ENCODE measurements at places on chromosomes 2 and 18.
A peak's percentile ranks its signal among the peaks of the same experiment; 100 is the strongest.

- DNase-seq = peak; percentile 27
Measured at GRCh38 chr2:240983361-240983995, 14.9 kb upstream of the SNED1 start.

DNA sequence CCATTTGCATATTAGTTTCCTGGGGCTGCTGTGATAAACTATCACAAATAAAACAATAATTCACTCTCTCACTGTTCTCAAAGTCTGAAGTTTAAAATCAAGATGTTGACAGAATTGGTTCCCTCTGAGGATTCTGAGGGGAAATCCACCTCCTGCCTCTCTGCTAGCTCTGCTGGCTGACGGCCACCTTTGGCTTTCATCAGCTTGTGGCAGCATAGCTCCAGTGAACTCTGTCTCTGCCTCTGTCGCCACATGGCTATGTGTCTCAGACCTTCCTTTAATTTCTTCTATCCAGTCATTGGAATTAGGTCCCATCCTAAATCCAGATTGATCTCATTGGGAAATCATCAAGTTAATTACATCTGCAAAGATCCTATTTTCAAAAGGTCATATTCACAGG lies 38.9 kb upstream of the TRIM43 start:
- no peak for DNase-seq

GRCh38 chr2:223523551-223524001 lies 78.6 kb downstream of the SCG2 start:
- no peak for DNase-seq

DNA sequence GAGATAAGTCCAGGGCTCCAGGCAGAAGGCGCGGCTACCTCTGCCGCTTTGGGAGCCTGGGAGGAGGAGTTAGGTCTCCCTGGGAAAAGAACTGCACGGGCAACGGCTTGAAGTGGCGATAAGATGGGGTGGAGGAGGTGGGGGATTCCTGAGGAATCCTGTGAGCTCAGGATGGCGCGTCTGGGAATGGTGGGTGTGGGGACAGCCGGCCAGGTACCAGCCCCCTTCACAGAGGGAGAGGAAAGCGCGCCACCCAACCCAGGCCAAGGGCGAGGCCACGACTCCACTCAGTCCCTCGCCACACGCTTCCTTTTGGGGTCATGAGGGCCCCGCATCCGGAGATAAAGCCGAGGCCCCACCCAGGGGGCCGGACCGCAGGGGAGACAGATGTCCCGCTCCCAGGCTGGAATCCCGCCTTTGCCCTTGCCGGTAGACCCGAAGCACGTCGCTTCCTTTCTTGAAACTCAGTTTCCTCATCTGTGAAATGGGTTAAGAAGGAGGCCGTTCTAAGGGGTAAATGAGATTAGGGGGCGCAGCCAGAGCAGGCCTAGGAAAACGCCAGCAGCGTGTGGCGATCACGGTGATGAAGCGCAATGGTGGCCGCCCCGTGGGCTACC lies 1.7 kb upstream of the CTDSP1 start:
- DNase-seq = peak; percentile 60

GRCh38 chr2:199977984-199978415 lies 22.6 kb downstream of the MAIP1 start:
- no peak for DNase-seq

DNA sequence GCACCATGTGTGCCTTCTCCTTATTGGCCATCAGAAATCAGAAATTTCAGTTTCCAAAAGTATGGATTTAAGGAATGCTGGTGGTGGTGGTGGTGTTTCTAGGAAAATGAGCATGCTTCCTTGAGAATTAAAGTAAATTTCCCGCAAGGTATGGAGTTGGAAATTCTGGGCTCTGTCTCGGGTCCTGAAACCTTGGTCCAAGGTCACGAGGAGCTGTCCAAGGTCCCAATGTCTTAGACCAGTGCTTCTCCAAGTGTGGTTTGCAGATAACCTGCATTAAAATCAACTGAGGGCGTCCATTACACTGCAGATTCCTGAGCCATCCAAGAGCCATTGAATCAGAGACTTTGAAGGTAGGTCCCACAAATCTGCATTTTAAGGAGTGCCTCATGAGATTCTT lies 210.9 kb upstream of the PKDCC start:
- DNase-seq = no peak

DNA sequence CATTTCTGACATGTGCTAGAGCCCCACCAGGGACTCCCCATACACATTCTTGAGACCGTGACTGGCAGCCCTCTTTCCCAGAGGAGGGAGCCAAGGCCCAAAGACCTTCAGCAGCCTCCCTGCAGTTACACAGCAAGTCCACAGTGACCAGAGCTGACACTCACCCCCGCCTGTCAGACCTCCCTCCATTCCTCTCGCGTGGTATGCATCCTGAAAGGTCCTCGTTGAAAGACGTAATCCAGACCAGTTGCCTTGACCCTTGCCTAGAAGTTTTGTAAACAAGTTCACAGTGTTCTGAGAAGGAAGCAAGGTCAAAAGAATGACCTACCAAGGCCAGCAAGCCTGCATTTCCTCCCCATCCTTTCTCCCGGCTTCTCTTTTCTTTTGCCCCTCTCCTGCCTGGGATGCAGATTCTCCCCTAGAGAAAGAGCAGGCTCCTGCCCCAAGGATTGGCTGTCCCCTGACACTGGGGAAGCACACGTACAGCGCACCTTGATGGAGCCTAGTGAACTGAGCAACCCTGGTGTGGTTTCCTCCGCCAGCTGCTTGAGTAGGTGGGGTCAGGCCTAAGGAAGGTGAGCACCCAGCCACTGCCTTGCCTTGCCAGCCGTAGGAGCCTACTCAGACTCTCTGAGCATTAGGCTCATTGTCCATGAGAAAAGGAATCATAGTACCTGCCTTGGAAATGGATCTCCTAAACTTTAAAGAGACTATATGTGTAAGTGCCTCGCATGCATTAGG lies 18.3 kb downstream of the TRIB2 start:
- no peak for DNase-seq

- DNase-seq = no peak
Measured at GRCh38 chr2:200624658-200625057, 38.8 kb downstream of the AOX1 start.

DNA sequence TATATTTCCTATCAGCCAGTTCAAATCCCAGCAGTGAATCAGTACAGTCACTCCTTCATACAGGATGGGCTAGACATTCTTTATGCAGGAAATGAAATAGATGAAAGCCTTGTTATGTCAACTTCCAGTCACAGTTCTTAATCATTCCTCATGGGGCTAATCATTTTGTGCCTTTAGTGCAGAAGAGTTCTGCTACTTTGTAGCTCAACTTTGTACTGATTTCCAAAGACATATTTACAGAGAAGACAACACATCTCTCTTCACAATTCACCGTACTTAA lies 593.9 kb upstream of the NETO1 start:
- no peak for DNase-seq

GRCh38 chr2:88885275-88885674 lies 193.8 kb downstream of the RPIA start:
- DNase-seq = no peak

- no peak for DNase-seq
Measured at GRCh38 chr2:225233234-225233633, 166.3 kb upstream of the NYAP2 start.

GRCh38 chr2:172336681-172337080 lies 90.7 kb upstream of the ITGA6 start:
- DNase-seq = no peak

DNA sequence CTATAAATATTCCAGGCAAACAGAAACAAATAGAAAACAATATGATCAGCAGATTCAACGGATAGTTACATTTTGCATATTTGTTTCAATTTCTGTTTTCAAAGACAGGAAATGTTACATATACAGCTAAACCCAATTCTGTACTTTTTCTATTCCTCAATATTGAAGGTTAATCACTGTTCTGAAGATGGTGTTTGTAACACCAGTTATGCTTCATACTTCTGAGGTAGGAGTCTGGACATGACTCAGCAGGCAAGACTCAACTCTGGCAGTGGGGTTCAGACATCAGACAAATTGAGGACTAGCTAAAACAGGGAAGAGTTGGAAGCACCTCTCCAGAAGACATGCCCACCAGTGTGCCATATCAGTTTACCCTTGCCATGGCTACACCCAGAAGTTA lies 16.6 kb downstream of the SERPINB13 start:
- DNase-seq = no peak

GRCh38 chr18:48023334-48024008 lies 93.0 kb upstream of the SMAD2 start:
- no peak for DNase-seq

DNA sequence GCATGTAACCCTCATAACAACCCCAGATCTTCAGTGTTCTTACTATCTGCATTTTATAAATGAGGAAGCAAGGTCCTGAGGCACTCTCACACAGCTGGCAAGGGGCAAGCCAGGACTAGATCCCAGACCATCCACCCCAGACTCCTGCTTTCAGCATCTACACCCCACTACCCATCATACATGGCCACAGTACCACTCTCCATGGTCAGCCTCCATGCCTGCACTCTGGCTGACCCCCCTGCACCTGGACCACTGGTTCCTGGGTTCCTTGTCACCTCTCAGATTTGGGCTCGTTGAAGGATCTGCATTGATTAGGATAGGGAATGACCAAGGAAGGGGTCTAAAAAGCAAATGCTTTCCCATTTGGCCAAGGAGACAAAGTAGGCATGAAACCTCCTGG lies 36.0 kb upstream of the TEX51 start:
- no peak for DNase-seq

DNA sequence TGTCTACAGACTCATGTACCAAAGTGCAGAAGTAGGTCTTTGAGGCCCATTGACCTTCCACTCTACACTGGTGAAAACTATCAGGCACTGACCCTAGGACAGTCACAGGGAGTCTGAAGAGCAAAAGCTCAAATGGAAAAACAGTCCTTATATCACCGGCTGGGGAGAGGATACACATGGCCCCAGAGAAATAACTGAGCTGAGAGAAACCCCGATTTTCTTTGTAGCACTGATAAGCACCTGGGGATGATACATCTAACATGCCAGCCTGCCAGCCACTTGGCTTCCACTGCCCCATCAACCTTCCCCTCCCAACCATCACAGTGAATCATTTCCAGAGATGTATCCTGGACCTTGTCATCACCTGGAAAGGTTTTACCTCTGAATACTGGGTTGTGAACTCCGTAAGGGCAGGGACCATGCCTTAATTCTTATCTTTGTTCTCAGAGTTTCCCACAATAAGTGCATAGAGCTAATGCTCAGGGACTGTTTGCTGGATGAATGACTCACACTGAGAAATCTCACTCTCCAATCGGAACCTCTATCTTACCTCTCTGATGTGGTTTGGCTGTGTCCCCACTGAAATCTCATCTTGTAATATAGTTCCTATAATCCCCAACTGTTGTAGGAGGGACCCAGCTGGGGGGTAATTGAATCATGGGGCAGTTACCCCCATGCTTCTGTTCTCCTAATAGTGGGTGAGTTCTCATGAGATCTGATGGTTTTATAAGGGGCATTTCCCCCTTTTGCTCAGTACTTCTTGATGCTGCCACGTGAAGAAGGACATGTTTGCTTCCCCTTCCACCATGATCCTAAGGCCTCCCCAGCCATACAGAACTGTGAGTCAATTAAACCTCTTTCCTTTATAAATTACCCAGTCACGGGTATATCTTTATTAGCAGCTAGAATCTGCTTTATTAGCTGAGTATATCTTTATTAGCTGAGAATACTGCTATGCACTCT lies 37.1 kb downstream of the EVA1A start:
- no peak for DNase-seq

- DNase-seq = no peak
Measured at GRCh38 chr2:225326969-225327368, 72.5 kb upstream of the NYAP2 start.

GRCh38 chr2:82795446-82795845 lies 1663.6 kb downstream of the SUCLG1 start:
- no peak for DNase-seq

GRCh38 chr2:229849073-229849472 lies 72.7 kb downstream of the TRIP12 start:
- DNase-seq = no peak

DNA sequence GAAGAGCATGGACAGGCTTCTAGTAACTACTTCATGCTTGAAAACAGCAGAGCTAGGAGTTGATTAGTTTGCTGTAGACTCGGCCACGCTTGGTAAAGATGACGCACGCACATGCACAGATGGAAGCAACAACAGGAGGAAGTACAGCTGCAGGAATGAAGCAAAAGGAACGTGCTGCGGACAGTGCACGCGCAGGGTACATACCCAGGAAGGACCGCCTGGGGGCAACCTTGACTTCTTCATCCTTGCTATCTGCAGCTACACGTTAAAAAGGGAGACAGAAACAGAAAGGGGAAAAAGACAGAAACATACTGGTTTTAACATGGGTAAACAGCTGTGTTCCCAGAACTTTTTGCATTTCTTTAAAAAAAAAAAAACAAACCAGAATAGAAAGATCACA lies 17.7 kb downstream of the SLC66A2 start:
- DNase-seq = no peak

GRCh38 chr2:218964041-218964771 lies 4.7 kb downstream of the CDK5R2 start:
- DNase-seq = no peak

DNA sequence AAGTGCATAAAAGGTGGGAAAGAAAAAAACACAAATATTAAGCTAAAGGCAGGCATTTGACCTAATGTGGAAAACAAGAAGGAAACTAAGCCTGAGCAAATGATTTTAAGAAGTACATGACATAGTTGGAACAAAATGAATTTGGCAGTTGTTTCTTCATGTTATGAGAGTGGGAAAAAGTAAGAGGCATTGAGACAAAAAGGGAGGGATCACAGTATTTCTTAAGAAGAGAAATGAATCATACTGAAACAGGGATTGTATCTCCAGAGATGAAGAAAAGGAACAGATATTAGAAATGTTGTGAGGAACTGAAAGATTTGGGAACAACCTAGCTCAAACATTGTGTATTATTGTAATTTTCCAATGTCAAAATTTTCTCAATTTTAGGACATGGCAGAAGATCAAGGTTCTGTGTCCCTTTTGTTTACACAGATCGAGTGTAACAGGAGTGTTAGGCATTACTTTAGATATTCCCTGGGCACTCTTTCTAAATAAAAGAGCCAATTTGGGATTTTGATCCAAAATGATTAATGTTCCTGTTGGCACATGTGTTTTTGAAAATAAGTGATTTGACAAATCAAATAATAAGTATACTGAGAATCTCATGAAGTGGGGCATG lies 98.6 kb downstream of the CALCRL start:
- no peak for DNase-seq

DNA sequence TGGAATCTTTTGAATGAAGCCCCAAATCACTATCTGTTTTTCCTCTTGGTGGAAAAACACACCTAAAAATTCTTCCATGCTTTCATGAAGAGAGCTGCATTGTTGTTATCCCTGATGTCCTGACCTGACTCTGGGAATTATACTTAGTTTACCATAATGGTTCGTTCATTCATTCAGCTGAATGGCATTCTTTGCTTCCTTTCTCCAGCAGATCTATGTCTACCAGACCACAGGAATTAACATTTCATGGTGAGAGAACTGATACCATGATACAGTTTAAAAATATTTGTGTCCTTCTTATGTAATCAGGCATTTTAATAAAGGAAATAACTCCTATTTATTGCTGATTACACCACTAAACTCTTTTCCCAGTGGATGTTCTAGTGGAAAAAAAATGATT lies 11.1 kb upstream of the SLC4A10 start:
- DNase-seq = no peak

DNA sequence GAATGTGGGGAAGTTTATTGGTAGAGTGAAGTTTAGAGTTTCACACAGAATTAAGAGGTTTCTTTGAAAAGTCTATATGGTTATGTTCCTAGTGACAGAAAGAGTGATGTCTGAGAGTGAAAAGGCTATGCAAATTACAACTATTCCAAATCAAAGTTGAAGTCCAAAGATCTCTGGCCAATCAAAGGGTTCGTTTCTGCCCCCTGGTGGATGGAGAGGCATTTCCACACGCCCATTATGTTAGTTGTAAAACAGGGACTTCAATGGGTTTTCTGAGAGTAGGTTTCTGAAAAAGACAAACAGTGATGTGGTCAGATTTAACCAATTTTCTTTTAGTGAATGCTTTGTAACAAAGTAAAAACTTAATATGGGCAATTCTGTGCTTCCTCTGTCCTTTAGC lies 441.5 kb upstream of the POU3F3 start:
- DNase-seq = no peak
